ENCODE measurements at places on chromosomes 1 and 21. TPM values are rescaled to one million over a fixed set of nuclear protein-coding genes. Genes with fewer than 3 reads are reported as not detected.
A peak's percentile ranks its signal among the peaks of the same experiment; 100 is the strongest.

The FLG2 gene
- not detected for total RNA-seq

The LINGO4 gene
- total RNA-seq: 0.16 TPM

The DHRS3 gene
- 109 TPM for total RNA-seq

The PLEKHM2 gene
- 29.7 TPM for total RNA-seq

The GJA8 gene
- not detected for total RNA-seq

The ITLN1 gene
- 2.0 TPM for total RNA-seq

The CFAP45 gene
- 2.6 TPM for total RNA-seq

The ITSN1 gene
- total RNA-seq: 58.3 TPM

The OPRD1 gene
- not detected for total RNA-seq

The ST6GALNAC5 gene
- 15.4 TPM for total RNA-seq

The CD5L gene
- not detected for total RNA-seq

The PPM1J gene
- 0.32 TPM for total RNA-seq

The FALEC gene
- not detected for total RNA-seq

The RXFP4 gene
- total RNA-seq: not detected

The NCDN gene
- 16.2 TPM for total RNA-seq

The FAM163A gene
- total RNA-seq: not detected

The CROCC gene
- 43.9 TPM for total RNA-seq

The HAO2 gene
- 0.66 TPM for total RNA-seq

- no peak for DNase-seq
These were observed 127.7 kb downstream of the EDEM3 start for GRCh38 chr1:184627007-184627341.

DNA sequence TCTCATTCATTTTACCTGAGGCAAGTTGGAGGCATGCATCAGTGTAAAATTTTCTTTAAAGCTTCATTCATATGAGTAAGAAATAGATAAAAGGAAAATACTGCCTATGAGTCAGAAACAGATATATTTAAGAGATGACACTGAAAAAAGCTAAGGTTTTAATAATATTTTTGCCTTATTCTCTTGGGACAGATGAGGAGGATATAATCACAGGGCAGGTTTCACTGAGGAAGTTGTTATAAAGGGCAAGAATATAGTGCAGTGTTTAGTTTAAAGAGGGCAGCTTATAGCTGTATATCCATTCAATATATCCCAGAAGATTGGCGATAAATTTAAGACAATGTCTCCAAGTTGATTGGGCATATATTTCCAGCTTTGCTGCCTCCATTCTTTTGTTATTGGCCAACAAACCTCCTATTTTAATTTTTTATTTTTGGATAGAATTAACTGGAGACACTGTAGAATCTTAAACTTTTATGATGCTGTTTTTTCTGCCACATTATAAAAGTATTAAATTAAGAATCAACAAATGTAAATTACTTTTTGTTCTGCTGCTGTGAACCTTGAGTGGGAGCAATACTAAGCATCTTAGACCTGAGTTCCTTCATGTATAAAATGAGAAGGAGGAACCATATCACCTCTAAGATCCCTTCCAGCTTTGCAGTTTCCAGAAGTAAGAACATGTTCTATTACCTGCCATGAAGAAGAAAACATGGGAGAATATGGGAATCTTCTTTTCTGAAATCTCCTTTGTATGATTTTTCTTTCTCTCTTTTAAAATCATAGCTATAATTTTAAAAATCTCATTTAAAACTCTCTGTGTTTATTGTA, 171.6 kb downstream of the S1PR1 start:
- DNase-seq: no peak

DNA sequence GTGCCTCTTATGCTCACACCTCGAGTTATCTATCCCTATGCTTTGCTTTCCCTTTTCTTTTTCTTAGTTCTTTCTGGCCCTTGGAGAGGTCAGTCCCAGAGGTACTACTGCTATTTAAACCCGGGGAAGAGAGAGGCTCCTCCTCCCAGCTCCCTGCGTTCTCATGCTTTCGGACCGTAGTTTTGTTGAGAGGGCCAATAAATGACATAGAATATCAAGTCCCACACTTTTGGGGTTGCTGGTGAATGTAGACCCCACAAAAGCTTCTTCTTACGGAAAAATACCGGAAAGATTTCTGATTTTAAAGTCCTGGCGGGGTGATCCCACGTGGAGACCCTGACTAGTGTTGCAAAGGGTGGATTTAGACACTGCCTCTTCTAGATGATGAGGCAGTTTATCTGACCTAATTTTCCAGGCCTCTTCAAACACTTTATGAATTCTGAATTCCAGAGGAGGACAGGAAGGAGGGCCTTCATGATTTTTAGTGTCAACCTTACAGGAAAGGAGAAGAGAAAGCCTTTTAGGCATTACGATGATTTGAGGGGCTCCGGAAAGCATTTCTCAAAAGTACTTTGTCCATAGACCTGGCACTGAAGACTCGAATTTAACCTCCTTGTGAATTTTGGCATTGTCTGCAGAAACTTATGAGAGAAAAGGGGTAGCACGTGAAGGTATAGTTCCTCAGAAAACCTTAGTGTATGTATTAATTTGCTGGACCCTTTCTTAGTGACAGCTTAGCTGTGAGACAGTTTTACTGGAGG, 694 bp downstream of the TMEM167B start:
- no peak for DNase-seq

DNA sequence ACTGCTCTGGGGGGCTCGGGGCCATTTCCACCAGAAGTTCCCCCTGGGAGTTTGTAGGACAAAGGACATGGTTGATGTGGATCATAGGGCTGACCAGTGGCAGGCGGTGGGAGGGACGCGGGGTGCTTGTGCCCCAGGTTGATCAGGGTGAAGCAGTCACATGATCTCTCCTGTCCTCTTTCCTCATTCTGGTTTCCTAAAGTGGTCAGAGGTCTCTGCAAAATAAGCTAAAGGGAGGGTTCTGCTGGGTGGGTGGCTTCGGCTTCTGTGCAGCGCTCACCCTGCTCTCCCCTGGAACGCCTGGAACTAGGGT, 9.2 kb downstream of the PDXK start:
- DNase-seq: no peak

DNA sequence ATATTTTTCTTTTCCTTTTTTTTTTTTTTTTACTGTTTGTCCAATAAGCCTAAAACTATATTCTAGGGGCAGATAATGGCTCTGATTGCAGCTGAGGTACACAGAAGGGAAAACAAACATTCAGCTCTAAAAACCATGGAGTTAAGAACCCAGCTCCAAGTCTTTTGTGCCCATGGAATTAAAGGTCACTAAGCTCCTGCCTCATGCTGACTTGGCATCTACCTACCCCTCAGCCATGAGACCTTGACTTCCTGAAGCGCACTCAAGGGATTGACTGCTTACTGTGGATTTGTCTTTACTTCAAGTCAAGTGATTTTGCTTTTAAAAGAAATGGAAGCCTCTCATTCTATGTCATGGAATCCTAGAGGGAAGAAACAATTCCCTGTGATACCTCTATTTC, 192.3 kb downstream of the AMY1C start:
- no peak for DNase-seq

- DNase-seq: no peak
These were observed 93.1 kb downstream of the NTMT2 start for GRCh38 chr1:170238704-170239391.

GRCh38 chr1:23169727-23170335, 1.2 kb upstream of the LUZP1 start:
- peak; percentile 80 for DNase-seq

GRCh38 chr1:201888282-201889089, at the start of gene SHISA4:
TSS of gene SHISA4 (plus strand) at chr1:201888898. CDS start at chr1:201888995, 97 bp downstream.
- peak; percentile 80 for DNase-seq

GRCh38 chr1:205137901-205138300, 16.1 kb upstream of the RBBP5 start:
- no peak for DNase-seq

DNA sequence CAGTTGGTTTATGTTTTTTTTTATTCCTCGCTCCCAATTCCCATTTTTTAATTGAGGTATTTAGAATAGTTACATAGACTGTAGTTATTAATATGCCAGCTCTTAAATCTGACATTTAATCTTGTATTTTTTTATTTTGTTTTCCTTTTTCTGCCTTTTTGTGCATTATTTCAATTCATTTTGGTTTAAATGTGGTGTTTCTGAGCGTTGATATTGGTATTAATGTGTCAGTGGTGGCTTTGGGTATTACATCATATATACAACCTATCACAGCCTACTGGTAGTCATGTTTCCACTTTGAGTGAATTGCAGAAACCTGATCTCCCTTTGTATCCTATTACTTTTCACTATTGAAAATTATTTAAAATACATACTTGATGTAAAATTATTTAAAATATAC, 1027.3 kb downstream of the KCNT2 start:
- no peak for DNase-seq

- no peak for DNase-seq
These were observed 12.5 kb upstream of the WNT2B start for GRCh38 chr1:112496290-112496689.

GRCh38 chr1:150249936-150250335, 7.6 kb upstream of the CA14 start:
- DNase-seq: no peak

DNA sequence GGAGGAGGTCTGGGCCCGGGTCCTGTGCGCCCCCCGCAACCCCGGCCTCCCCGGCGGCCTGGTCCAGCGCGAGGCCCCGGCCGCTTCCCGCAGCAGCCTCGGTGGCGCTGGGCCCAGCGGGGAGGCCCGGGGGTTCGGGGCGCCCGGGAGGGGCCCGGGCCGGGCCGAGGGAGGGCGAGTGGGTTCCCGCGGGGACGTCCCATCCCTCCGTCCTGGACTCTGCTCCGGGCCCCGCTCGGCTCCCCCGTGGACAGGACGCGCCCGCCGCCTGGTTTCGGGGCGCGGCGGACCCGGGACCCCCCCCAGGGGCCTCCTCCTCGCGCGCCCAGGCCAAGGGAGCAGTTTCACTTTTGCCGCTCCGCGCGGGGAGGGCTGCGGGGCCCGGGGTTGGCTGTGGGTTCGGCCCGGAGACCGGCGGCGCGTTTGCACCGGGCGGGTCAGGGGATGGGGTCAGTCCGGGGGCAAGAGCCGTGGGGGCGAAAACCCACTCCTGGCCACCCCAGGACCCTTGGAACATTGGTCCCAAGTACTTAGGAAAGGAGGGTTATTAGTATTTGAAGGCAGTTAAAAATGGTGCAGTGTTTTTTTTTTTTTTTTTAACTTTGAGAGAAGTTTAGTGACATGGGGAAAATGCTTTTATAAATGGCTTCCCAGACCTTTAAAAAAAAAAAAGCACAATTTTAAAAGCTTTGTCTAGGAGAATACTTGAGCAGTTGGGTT, 677 bp downstream of the AGPAT3 start:
- no peak for DNase-seq

DNA sequence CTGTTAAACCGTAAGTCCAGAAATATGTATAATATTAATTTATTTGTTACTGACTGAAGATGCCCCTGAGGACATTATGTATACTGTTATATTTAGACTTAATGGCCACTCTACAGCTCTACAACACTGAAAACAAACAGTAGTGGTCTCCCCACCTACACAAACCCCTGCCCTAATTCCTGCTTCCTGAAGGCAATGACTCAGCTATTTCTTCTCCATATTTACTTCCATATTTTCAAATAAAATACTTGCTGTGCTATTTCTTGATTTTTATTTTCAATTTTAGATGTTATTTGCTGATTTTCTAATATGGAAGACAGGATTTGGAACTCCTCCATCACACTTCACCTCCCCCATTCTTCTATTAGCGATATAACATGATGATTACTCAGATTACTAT, 97.6 kb downstream of the PCNX2 start:
- no peak for DNase-seq

GRCh38 chr1:12506281-12507280, 111.4 kb downstream of the DHRS3 start:
- DNase-seq: no peak

DNA sequence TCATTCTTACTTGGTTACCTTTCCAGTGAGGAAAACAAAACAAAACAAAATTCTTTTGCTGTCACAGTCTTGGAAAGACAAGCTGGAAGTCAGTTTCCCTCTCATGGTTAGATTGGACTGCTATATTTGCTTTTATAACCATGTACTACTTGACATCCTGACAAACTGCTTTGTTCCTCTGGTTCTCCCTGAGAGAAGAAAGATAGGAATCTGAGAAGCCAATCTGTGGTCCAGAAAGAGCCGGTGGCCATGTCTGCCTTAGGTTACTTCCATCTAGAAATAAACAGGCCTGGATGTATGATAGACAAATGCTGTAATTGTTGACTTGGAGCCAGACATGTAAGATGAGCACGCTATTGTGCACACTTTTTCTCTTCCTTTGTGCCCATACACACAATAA, 330.0 kb downstream of the BRINP3 start:
- DNase-seq: no peak

DNA sequence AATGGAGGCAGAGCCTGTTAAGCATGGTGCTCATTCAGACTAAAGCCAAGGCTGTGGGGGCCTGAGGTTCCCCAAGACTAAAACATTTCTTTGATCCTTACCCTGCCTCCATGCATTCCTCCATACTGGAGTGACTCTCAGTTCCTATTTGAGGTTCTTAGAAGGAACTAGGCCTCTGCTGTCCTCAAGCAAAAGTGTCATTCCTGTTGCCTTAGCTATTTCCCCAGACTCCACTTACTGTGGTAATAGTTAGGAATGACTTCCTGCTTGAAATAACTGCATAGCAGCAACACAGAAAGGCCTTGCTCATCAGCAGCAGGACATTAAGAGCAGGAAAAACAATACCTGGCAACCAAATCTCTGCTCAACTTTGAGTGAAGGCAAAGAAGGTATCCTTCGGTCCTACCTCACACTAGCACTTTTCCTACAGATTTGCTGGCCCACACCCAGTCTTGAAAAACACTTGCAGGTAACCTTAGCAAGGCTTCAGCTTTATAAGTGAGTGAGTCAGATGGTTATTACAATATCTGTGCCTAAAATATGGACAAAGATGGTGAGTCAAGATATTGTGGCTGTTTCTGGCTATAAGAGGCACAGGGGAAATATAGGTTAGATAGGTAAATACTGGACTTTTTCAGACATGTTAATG, 14.8 kb downstream of the LRRC41 start:
- DNase-seq: no peak

GRCh38 chr1:53324321-53324720, 3.5 kb downstream of the LRP8 start:
- DNase-seq: no peak

DNA sequence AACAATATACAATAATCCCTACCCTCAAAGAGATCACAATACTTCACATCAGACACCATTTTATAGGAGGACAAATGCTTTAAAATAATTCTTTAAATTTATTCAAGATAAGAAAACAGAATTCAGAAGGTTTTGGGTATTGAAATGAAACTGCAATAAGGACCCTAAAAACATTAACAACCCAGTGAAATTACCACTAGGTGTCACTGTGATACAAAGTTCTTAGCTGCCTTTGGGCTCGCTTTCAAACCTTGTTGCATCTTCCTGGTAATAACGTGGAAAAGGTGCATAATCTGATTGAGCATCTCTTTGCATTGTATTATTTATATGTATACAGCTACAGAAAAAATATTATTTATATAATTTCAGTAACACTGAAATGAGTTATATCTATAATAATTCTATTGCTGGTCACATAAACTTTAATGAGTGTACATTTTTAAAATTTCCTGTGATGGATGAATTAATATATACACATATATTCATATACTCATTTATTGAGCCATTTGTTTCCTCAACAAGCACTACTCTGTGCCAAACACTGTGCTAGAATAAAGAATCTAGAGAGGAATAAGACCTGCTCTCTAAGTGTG, 185.2 kb downstream of the FAF1 start:
- DNase-seq: no peak

- DNase-seq: no peak
These were observed 241.2 kb upstream of the ST6GALNAC5 start for GRCh38 chr1:76625886-76626678.
